ENCODE measurements at places on chromosomes 11 and 22. TPM values are rescaled to one million over a fixed set of nuclear protein-coding genes. Genes with fewer than 3 reads are reported as not detected.

- DNase-seq = no peak
These were observed 48.6 kb downstream of the SESN3 start for GRCh38 chr11:95182397-95182796.

GRCh38 chr11:429931-430456 is 11.8 kb downstream of the ANO9 start:
- no peak for DNase-seq

PRG2 gene
- 0.22 TPM for polyA plus RNA-seq

CABP7 gene
- 0.06 TPM for polyA plus RNA-seq
